LHCN-M2 (cell line): ENCODE measurements at places on chromosomes 4 and X. TPM values are rescaled to one million over a fixed set of nuclear protein-coding genes. Genes with fewer than 3 reads are reported as not detected.

EPHA5 gene
- 1.1 and 2.3 TPM in 2 replicates for total RNA-seq

BLOC1S4 gene
- total RNA-seq: 29.6 and 35.6 TPM in 2 replicates

DNA sequence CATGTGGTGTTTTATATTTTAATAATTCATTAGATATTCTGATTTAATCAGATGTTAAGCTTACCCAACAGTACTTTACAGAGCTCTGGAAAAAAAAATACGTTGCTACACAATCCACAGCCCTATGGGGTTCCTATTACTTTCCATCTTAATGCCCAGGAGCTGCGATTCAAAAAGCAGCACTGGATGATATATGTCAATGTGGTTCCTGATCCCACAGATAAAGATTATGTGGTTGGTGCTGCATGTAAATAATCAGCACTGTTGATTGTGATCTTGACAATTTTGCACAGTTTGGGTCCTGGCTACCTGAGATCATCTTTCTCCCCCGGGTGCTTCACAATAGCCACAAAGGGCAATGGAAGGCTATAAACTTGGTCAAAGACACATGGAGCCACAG is 72.7 kb upstream of the DCLK2 start:
- no peak for DNase-seq

GRCh38 chr4:122679946-122680345 is 52.6 kb upstream of the BBS12 start:
- DNase-seq: no peak

- no peak for DNase-seq
These were observed 11.1 kb upstream of the LNX1 start for GRCh38 chr4:53602390-53602789.

GRCh38 chr4:120926358-120927025 is 4.0 kb upstream of the PRDM5 start:
- no peak for DNase-seq
